CD8-positive, alpha-beta memory T cell (primary cell): ENCODE measurements at places on chromosomes 3 and 15. TPM values are rescaled to one million over a fixed set of nuclear protein-coding genes. Genes with fewer than 3 reads are reported as not detected.

The SLC12A8 gene
- not detected for polyA plus RNA-seq

The U2SURP gene
- polyA plus RNA-seq: 121 TPM

The CD200R1 gene
- polyA plus RNA-seq: 14.3 TPM

The CLDN16 gene
- not detected for polyA plus RNA-seq

The DISP2 gene
- polyA plus RNA-seq: 1.1 TPM

DNA sequence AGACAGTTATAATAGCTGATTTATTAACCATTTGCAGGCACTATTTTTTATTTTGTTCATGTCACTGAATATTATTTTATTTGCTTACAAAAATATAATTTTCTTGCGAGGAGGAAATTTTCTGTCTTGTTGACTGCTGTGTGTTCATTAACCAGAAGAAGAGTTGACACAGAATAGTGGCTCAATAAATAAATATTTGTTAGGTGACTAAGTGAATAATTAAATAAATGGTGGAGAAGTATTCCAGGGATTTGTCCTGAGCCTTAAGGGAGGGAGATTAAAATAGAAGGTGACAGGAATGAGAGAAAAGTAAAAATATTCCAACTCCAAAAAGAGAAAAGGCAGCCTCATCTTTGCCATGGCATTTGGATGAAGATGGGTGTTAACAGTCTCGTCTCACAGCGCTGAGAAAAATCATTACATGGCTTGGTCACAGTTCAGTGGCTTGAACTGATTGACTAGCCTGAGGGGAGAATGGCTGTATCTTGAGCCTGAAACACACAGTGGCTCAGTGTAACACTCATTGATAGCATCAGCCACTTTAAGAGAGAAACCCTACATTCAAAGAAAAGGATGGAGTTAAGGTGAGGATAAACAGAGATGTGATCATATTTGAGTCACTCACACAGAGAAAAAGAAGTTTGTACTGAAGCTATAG, 449.9 kb upstream of the NAALADL2 start:
- no peak for DNase-seq
- H3K27ac ChIP-seq: no peak overlapping the region
- H3K27me3 ChIP-seq: no peaks in the 10 kb centered on the region
- H3K4me1 ChIP-seq: no peaks in the 10 kb centered on the region
- no peak overlapping the region for H3K4me3 ChIP-seq

GRCh38 chr3:20648921-20649381, 462.9 kb upstream of the SGO1 start:
- H3K36me3 ChIP-seq: no peaks in the 10 kb centered on the region
- DNase-seq: no peak
- no peak overlapping the region for H3K4me3 ChIP-seq

DNA sequence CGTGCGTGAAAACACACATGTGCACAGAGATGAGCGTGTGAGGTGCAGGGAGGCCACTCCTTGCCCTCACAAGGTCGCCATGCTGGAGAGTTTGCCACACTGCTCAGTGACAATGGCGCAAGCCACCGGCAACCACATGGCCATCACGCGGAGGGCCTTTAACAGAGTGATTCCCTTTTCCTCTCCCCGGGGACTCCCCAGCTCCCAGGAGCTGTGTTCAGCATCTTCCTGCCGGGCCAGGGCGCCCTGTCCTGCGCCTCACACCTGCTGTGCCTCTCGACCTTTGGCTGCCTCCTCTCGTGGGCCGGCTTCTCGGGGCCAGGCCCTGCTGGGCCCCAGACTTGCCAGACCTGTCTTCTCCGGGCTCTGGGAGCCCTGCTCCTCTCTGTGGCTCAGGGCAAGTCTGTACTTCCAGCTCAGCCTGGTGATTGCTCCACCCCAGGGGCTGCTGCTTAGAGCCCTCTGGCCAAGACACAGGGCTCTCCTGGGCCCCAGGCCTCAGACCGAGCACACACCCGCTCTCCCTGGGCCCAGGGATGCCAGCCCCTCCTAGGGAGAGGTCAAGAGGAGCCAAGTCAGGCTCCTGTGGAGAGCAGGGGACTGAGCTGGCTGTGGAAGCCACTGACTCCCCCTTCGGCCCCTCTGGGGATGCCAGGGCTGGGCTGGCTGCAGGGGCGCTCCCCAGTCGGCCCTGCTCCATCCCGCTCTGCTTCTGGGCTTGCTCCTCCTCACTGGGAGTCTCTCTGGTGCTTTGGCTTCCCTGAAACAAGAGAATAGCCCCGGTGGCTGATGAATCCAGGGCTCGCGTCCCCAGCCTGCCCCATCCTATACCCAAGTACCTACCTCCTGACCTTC, 5.6 kb downstream of the CCDC9B start:
- H3K4me3 ChIP-seq: no peak overlapping the region
- no peak for DNase-seq
- H3K4me1 ChIP-seq: peaks cover 23% of the 10 kb centered on the region
- H3K27ac ChIP-seq: peak overlapping the region; percentile 16

GRCh38 chr15:81296673-81297072, 27.3 kb downstream of the STARD5 start:
- H3K36me3 ChIP-seq: peaks cover 37% of the 10 kb centered on the region
- DNase-seq: peak; percentile 63
- peaks cover 59% of the 10 kb centered on the region for H3K4me1 ChIP-seq
- peak overlapping the region; percentile 89 for H3K4me3 ChIP-seq
- no peaks in the 10 kb centered on the region for H3K27me3 ChIP-seq

GRCh38 chr3:47578119-47578632, 489 bp downstream of the CSPG5 start:
- H3K27me3 ChIP-seq: peaks cover 16% of the 10 kb centered on the region
- H3K4me1 ChIP-seq: peaks cover 3% of the 10 kb centered on the region
- no peaks in the 10 kb centered on the region for H3K36me3 ChIP-seq
- peak overlapping the region; percentile 41 for H3K4me3 ChIP-seq
- H3K27ac ChIP-seq: no peak overlapping the region
- DNase-seq: peak; percentile 27

DNA sequence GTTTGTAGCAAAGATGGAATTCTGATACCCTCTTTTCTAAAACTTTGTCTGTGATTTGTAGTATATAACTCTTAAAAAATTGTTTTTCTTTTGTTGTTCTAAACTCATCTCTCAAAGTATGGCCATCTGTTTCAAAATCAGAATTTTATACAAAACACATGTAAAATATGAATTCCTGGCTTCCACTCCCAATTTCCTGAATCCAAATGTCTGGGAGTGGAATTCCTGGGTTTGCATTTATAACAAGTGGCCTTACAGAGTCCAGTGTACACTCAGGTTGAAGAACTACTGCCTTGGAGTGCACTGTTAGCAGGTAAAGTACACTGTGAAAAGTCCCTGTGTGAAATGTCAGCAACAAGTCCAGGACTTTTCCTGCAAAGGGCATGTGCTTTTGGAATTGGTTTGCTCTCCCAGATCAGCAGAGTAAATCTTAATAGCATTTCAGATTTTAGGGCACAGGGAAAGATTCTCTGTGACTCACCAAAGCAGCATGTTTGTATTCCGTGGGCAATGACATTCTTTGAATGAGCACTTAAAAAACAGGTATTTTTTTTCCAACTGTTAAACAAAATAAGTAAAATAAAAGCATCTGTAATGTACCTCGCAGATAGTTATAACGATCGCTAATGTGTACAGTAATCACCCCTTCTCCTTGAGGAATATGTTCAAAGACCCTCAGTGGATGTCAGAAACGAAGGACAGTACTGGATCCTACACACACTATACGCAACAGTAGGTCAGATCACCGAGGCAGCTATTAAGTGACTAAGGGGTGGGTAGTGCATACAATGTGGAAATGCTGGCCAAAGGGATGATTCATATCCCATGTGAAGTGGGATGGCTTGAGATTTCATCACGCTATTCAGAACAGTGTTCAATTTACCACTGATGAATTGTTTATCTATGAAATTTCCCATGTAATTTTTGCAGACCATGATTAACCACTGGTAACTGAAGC, 2.0 kb upstream of the CLDN16 start:
- H3K27ac ChIP-seq: no peak overlapping the region
- H3K4me3 ChIP-seq: no peak overlapping the region
- H3K4me1 ChIP-seq: no peaks in the 10 kb centered on the region
- no peak for DNase-seq
- H3K27me3 ChIP-seq: peaks cover 6% of the 10 kb centered on the region
